ENCODE measurements at places on chromosomes 1 and 21. TPM values are rescaled to one million over a fixed set of nuclear protein-coding genes. Genes with fewer than 3 reads are reported as not detected.

DNA sequence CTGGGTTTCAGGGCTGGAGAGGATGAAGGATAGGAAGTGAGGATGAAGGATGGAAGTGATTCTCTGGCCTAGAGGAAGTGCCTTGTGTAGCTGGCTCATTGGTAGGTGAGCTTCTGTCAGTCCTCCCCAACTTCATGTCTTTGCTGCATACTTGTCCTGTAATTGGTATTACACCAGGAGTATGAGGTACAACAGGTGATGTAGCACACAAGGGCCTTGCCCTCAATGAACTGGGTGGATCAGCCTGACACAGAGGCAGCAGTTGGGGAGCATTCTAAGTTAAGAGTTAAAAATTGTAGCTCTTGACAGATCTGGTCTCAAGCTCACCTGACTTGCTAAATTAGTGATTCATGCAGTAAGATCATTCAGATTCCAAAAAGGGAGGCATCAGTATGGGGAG, 37.9 kb upstream of the CACNA1E start:
- H3K27me3 ChIP-seq = no peaks in the 10 kb centered on the region
- H3K4me3 ChIP-seq = no peak overlapping the region
- no peak overlapping the region for H3K27ac ChIP-seq
- no peak for DNase-seq
- H3K4me1 ChIP-seq = no peaks in the 10 kb centered on the region
- H3K36me3 ChIP-seq = no peaks in the 10 kb centered on the region

DNA sequence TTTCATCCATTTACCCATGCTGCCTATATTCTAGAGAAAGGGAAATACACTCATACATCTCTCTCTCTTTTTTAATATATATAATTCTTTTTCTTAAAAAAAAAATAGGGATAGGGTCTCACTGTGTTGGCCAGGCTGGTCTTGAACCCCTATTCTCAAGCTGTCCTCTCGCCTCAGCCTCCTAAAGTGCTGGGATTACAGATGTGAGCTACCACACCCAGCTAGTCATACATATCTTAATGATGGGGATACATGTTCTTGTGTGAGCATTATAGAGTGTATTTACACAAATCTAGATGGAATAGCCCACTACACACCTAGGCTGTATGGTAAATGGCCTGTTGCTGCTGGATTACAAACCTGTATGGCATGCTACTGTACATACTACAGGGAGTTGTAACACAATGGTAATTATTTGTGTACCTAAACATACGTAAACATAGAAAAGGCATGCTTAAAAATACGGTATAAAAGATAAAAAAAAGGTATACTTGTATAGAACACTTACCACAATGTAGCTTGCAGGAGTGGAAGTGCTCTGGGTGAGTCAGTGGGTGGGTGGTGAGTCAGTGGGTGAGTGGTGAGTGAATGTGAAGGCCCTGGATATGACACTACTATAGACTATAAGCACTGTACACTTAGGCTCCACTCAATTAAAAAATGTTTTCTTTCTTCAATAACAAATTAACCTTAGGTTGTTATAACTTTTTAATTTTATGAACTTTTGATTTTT, 72.9 kb downstream of the IVNS1ABP start:
- no peaks in the 10 kb centered on the region for H3K27me3 ChIP-seq
- DNase-seq = no peak
- H3K4me1 ChIP-seq = peaks cover 20% of the 10 kb centered on the region
- H3K4me3 ChIP-seq = no peak overlapping the region

DNA sequence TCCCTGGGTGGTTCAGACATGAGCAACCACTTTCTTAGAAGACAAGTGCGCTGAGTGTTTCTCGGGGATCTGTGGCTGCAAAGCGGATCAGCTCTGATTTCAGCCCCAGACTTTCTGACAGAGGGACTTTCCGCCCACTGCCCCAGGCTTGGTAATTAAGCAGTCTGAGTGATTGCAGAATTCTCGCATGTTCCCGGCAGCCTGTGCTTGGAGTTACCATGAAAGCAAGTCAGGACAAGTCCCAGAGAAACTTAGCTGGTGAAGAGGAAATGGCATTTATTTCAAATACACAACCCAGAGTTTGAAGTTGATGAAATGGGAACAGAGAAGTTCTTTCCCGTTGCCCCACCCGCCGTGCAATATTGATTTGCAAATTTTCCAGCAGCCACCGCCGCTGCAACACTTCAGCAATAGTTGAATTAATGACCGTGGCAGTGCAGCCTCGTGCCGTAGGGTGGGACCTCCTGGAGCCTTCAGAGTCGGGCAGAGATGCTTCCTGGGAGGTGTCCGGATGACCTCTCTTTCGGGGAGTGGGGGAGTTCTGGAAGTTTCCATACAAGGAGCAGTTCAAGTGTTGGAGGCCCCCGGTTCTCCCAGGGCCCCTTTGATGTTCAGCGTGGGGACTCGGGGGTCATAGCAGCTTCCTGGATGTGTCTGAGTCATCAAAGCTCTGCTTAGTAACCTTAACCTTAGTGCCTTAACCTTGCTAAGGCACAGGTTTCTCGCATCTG, 134.7 kb downstream of the KAZN start:
- H3K27me3 ChIP-seq = no peaks in the 10 kb centered on the region
- no peak for DNase-seq
- H3K36me3 ChIP-seq = no peaks in the 10 kb centered on the region
- no peak overlapping the region for H3K27ac ChIP-seq
- H3K4me3 ChIP-seq = no peak overlapping the region
- H3K4me1 ChIP-seq = no peaks in the 10 kb centered on the region

- H3K27ac ChIP-seq = no peak overlapping the region
- no peaks in the 10 kb centered on the region for H3K4me1 ChIP-seq
- no peaks in the 10 kb centered on the region for H3K27me3 ChIP-seq
- DNase-seq = no peak
These were observed 11.8 kb upstream of the TMEM39B start for GRCh38 chr1:32060914-32061313.

- no peaks in the 10 kb centered on the region for H3K27me3 ChIP-seq
- no peaks in the 10 kb centered on the region for H3K4me1 ChIP-seq
- H3K36me3 ChIP-seq = no peaks in the 10 kb centered on the region
- DNase-seq = no peak
These were observed 45.7 kb downstream of the RAP1GAP start for GRCh38 chr1:21623410-21623961.

FCRL5 gene
- total RNA-seq = not detected

NGF gene
- not detected for total RNA-seq
